Fibroblast of the aortic adventitia (primary cell): ENCODE measurements at places on chromosomes 2 and 18.

GRCh38 chr2:171004363-171004762 is 75.3 kb downstream of the GORASP2 start:
- DNase-seq: no peak

DNA sequence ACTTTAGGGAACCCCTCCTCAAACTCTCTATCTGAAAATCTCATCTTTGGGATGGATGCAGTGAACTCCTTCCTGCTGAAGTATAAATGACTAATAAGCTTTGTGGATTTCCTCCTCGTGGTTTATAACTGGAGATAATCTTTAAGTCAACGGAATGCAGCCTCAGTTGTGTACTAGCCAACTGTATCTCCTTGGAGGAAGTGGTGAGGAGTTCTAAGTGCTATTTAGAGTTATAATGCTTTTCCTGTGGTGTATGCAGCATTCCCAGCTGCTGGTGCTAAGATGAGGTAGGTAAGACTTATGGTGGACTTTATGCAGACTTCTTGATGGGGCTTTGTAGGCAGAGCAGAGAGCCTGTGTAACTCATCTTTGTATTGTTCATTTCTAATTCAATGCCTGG is 90.9 kb downstream of the LYPD6B start:
- DNase-seq: no peak

GRCh38 chr2:191650896-191651773 is 26.8 kb upstream of the NABP1 start:
- DNase-seq: peak; percentile 21

DNA sequence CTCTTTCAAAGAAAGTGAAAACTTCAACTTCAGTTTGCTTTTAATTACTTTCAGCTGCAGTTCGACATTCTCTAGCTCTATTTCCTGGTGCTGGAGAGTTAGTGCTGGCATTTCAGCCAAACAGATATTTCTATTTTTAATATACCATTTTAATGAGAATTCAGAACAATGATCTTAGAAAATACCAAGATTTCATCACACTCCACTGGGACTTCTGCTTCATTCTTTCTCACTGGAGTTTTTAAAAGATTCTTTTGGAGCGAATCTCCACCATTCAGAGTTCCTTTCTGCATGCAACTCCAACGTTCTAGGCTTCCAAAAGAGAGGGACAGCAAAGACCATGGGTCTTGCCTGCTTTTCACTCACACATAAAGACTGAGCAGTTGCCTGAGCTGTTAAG is 94.2 kb downstream of the CABLES1 start:
- DNase-seq: peak; percentile 89

GRCh38 chr2:16739778-16740581 is 74.3 kb upstream of the CYRIA start:
- no peak for DNase-seq

GRCh38 chr2:709138-709765 is 32.0 kb upstream of the TMEM18 start:
- no peak for DNase-seq

DNA sequence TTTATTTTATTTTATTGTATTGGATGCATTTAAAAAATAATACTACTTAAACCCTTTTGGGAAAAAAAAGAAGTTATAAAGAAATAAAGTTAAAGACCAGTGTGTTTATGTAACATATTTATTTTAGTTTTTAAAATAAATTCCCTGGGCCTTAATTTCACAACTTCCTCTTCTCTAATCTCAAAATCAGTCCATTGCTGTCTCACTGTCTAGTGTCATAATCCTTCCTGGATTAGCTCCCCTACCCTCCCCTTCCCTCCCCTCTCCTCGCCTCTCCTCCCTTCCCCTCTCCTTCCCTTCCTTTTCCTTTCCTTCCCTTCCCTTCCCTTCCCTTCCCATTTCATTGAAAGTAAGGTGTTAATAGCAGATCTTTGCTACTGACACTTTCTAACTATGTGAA is 40.3 kb upstream of the ZEB2 start:
- no peak for DNase-seq

GRCh38 chr18:3683483-3683882 is 233.5 kb downstream of the TGIF1 start:
- no peak for DNase-seq

GRCh38 chr2:141311430-141311829 is 819.4 kb downstream of the LRP1B start:
- no peak for DNase-seq

DNA sequence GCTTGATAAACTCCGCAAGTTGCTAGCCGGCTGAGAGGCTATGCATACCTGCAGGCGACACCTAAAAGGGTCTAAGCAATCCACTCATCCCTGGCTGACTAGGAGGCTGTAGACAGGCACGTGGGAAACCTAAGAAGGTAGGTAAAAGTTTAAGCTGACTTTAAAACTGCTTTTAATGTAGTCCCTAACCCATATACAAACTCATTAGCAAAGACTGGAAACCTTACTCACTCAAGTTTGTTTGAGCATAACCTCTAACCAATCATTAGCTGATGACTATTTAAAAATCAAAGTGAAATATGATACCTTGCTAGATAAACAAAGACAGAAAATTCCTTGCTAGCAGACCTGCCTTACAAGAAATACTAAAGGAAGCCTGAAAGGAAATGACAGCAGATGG is 106.4 kb downstream of the EXOC6B start:
- DNase-seq: no peak

DNA sequence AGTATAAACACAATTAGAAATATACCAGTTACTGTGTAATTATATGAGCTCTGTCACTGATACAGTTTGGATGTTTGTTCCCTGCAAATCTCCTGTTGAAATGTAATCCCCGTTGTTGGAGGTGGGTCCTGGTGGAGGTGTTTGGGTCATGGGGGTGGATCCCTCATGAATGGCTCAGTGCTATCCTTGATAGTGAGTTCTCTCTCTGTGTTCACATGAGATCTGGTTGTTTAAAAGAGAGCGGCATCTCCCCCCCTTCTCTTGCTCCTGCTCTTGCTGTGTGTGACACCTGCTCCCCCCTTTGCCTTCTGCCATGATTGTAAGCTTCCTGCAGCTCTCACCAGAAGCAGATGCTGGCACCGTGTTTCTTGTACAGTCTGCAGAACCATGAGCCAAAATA is 24.1 kb downstream of the MTX2 start:
- DNase-seq: no peak

GRCh38 chr2:181977661-181978350 is 7.8 kb upstream of the PPP1R1C start:
- DNase-seq: no peak

DNA sequence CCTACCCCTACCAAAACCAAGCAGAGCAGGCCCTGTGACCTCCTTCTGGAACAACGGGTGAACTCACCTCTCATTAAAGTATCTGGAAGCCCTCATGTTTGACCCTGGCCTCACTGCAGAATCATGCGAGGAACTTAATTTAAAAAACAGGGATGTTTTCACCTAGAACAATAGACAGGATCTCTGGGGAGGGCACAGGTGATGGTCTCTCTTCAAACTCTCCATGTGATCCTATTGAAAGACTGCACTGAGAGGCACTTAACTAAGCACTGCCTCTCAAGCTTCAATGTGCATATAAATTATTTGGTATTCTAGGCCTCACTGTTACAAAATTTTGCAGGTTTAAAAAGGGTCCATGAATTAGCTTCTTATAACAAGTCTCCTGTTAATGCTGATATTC is 7.5 kb downstream of the ZNF519 start:
- no peak for DNase-seq

DNA sequence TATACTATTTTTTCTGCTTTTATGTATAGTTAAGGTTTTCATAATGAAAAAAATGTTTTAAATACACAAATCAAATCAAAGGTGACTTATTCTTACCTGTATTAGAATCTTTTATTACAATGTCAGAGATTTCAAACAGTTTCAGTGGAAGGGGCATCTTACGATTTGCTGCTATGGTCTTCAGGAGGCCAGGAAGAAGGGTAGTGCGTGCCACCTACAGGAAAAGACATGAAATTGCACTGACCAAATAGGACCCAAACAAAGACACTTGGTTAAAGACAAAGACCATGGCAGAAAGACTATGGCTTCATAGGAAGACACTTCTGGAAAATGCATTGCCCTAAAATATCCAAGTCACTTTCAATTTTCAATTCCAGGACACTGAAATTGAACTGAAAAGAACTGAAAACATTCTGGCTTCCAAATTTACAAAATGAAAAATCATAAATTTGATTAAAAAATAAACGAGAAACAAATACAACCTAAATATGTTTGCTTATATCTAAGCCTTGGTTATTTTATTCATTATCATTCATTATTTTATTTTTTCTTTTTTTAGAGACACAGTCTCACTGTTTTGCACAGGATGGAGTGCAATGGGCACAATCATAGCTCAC is 42.1 kb downstream of the FARSB start:
- peak; percentile 72 for DNase-seq

- DNase-seq: no peak
Observed at GRCh38 chr2:57965961-57966360, 80.6 kb upstream of the VRK2 start.

DNA sequence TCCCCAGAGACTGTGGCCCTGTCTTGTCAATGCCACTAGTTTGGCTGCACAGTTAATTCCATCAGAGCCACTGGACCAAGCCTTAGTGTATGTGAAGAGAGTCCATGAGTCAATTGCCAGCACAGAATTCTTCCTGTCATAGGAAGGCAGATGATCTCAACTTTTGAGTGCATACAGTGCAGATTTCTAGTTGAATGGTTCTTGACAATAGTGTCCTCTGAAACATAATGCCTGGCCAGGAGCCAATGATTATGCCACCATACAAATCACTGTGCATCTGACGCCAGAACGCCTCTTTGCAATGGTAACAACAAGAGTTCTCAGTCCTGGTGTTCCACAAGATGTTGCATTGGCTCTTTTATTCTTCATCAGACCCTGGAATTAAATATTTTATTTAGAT is 7.1 kb downstream of the NEUROD1 start:
- DNase-seq: no peak
